ENCODE measurements at places on chromosomes 5 and 9. TPM values are rescaled to one million over a fixed set of nuclear protein-coding genes. Genes with fewer than 3 reads are reported as not detected.

The MSX2 gene
- total RNA-seq, result not detected

The TMEM171 gene
- not detected for total RNA-seq

The IL9 gene
- not detected for total RNA-seq

The TRPM3 gene
- total RNA-seq, result not detected

The PHF24 gene
- not detected for total RNA-seq

The PCDHA9 gene
- total RNA-seq, result not detected

The CRB2 gene
- 0.18 TPM for total RNA-seq

The GADD45G gene
- total RNA-seq, result 3.7 TPM

The MARVELD2 gene
- 1.7 TPM for total RNA-seq

The QRFP gene
- total RNA-seq, result not detected

The NEURL1B gene
- 0.38 TPM for total RNA-seq

The CCNI2 gene
- total RNA-seq, result 10.2 TPM

The PNPLA7 gene
- 14.5 TPM for total RNA-seq

DNA sequence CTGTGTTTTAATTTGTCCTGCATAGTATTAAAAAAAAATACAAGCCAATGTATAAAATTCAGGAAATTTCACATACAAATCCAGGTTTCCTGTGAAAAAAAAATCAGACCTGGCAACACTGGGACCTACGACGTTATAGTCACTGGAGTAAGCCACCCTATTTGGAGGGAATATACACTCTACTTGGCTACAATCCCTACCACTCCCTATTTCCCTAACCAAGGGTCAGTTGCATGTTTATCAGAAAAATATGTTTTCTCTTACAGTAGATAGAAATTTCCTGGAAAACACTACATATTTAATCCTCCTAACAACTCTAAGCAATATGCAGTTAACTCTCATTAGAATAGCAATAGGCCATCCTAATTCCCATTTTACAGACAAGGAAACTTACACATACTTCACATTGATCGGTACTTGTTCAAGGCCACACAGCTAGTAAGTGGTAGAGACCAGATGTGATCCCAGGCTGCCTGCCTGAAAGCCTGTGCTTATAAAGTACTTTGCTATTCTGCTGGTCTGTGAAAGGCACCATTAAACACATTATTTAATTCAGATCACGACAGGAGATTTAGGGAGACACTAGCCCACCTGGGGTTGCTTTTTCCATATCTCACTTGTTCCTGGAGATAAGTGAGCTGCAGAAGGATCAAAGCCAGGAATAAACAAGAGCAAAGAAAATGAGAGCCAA is 70.8 kb downstream of the MFAP3 start:
- DNase-seq, result no peak

GRCh38 chr9:110049699-110050450 is 158.1 kb downstream of the C9orf152 start:
- no peak for DNase-seq

GRCh38 chr9:91889161-91889911 is 60.7 kb downstream of the ROR2 start:
- no peak for DNase-seq

- DNase-seq, result no peak
Observed at GRCh38 chr9:71629578-71630215, 138.6 kb downstream of the CEMIP2 start.

DNA sequence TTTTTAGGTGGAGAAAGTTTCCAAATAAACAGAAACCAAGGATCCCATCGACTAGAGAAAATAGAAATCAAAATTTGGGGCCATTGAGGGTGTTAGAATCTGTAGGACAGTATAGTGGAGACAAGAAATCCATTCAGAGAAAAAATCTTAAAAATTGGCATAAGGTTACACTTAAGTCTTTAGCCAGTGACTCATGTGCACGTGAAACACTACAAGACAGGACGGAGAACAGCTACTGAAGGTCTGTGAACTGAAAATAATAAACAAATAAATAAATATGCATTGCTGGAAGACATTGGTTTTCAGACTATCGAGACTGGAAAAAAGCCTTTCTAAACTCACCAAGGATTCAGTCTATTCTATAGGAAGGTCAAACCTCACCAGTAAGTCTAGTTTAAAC is 1955.5 kb downstream of the MAT2B start:
- DNase-seq, result no peak

DNA sequence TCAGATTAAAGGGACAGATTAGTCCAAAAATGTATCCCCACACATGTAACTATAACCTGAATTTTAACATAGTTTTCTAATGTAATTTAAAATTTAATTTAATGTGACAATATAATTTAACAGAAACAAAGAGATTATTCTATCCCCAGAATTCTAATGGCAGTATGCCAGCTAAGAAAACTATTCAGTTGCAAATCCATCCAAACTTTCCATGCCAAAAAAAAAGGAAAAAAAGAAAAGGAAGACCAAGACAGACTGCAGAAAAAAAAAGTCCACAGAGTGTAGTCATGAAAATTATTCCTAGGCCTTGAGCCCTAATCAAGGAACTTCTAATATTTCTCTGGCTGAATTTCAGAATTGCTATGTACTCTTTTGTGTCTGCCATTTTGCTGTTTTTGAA is 217.6 kb downstream of the CDH18 start:
- no peak for DNase-seq

DNA sequence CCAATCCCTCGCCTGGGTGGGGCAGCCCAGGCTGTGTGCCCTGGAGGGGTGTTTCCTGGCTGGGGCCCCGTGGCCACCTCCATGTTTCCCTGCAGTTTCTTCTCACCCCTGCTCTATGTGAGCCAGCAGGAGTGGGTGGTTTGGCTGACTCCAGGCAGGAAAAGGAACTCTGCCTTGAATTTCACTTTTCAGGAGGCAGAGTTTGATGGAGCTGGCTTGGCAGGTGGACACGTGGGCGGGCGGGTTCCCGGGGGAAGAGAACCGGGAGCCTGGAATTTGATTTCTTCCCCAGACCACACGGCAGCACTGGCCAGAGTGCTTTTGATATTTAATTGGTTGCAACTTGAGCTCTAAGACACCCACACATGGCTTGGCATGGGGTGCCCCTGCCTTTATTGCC is 119.8 kb upstream of the PANK3 start:
- no peak for DNase-seq

- no peak for DNase-seq
Observed at GRCh38 chr5:10162468-10162867, 87.2 kb downstream of the ATPSCKMT start.

GRCh38 chr9:125091121-125091520 is 52.2 kb downstream of the SCAI start:
- no peak for DNase-seq

DNA sequence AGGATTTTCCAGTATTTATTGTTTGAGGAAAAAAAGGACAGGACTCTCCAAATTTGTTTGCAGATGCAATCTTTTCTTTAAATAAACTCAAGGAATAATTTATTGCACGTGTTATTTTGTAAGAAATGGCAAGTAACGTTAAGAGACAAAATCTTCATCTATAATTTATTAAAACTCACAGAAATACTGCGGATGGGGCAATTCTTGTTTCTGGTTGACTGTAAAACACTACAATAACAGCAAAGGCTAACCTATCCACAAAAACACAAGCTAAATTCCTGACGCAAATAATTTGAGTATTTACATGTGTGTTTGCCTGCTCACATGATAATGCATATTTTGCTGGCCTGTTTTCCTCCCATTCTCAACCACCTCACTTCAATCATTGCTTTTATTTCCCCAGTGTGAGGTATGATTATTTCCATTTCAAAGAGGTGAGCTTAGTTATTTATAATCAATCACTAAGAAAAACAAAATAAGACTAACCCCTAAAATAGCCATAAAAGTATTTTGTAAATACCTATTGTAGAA is 619.4 kb downstream of the PDE4D start:
- DNase-seq, result no peak

- DNase-seq, result no peak
Observed at GRCh38 chr5:38642189-38642911, 85.9 kb upstream of the LIFR start.

- no peak for DNase-seq
Observed at GRCh38 chr5:9284272-9284671, 261.6 kb downstream of the SEMA5A start.

DNA sequence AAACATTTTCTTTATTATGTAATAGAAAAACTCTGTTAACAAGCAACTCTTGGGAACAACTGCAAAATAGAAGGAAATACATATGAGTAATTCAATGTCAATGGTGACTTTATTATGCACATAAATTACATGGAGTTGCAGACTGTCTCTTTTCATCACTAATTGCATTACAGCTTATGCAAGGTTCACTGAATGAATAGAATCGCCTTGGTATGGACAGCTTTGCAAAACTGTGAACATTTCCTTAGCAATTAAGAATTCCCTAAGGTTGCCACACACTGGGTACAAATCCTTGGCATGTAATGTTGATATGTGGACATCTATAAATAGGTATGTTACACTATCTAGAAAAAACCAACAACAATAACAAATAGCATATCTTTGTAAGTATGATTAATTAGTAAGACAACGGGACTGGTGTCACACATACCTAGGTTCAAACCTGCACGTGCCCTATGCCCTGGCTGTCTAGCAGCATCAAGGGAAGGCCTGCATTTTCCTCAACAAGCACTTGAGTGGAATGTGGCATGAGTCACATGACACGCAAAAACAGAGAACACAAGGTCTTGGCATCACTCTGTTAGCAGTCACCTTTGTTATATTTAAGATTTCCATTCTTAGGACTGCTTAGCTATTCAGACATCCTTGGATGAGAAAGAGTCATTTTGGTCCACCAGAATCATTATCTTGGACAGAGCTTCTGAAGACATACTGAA is 263.9 kb downstream of the CTNND2 start:
- no peak for DNase-seq

DNA sequence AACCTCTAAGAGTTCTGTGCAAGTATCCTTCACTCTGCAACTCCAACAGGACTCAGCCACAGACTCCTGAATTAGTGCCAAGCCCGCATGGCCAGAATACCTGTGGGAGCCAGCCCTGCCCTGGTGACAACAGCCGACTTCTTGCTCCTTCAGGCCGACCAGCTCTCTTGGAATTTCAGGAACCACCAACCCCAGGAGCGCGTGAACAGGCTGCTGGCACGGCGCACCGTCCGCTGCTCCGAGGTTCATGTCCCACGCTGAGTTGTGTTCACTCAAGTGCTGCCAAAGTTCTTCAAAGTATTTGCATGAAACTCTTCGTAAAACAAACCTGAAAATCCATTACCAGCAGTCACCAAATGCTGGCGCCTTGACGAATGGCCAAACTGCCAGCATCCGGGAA is 232.8 kb downstream of the NR2F1-AS1 start:
- no peak for DNase-seq

- no peak for DNase-seq
Observed at GRCh38 chr5:30331534-30331933, 862.0 kb upstream of the CDH6 start.

Measured in naive thymus-derived CD8-positive, alpha-beta T cell (primary cell).